ENCODE measurements at places on chromosomes 11 and 22. TPM values are rescaled to one million over a fixed set of nuclear protein-coding genes. Genes with fewer than 3 reads are reported as not detected.

ZDHHC24 gene
- 10.2 TPM for total RNA-seq

LMO2 gene
- 2.3 TPM for total RNA-seq

GTSE1 gene
- total RNA-seq = 3.1 TPM

IMMP1L gene
- 16.7 TPM for total RNA-seq
